HT-29 (cell line): ENCODE measurements at places on chromosomes 4 and X.
A peak's percentile ranks its signal among the peaks of the same experiment; 100 is the strongest.

GRCh38 chrX:72053508-72053907, 78.2 kb downstream of the RTL5 start:
- no peak for DNase-seq

GRCh38 chr4:3740256-3740655, 25.9 kb upstream of the ADRA2C start:
- no peak for DNase-seq

- no peak for DNase-seq
Observed at GRCh38 chr4:116839826-116840225, 245.6 kb downstream of the TRAM1L1 start.

DNA sequence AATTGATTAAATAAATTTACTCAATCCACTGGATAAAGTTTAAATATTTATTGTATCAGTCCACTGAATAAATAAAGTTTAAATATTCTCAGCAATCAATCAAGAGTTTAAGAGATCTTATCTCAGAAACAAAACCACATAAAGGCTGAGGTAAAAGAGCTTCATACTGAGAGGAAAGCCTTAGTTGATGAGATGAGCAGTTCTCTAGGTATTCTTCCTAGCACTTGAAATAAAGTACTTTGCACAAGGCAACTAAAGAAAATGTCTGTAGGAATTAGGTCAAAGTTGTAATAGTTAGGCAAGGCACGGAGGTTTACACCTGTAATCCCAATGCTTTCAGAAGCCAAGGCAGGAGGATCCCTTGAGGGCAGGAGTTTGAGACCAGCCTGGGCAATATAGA, 63.5 kb downstream of the UCHL1 start:
- DNase-seq: peak; percentile 55
